ENCODE measurements at places on chromosomes 12 and 14.

- ATAC-seq = no peak
Observed at GRCh38 chr12:109650808-109651207, 62.8 kb upstream of the FAM222A start.

DNA sequence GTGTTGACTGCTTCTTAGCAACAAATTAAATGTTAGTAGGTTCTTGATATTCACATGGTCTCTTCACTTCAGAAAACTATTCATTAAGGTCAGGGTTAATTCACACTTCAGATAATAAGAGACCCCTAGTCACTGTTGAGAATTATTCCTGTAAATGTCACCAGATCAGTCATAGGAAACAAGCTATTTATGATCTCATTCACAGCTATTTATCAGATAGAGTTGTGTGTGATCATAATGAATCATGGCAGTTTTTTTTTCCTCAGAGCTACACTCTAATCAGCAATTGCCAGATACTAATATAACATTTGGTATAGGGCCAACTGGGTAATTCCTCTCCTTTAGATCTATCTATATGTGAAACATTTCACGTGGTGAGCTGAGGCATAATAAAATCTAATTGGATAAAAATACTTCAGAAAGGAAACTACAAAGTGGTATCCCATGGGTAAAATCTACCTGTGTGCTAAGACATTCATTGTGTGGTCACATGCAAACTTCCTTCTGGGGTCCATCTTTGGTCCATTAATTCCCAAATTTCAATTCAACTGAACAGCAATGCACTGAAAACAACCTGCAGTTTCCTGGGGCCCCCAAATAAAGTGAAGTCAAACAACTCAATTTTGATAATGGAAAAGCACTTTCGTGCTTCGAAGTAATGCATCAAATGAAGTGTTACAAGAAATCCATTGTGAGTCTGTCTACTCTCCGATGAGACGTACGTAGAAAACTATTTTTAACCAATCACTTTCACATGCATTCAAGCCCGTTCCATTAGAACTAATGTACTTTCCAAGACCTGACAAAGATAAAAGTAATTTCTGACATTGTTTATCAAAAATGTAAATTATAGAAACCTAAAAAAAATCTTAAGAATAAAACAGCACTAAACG is 197.0 kb downstream of the ACSS3 start:
- no peak for ATAC-seq

DNA sequence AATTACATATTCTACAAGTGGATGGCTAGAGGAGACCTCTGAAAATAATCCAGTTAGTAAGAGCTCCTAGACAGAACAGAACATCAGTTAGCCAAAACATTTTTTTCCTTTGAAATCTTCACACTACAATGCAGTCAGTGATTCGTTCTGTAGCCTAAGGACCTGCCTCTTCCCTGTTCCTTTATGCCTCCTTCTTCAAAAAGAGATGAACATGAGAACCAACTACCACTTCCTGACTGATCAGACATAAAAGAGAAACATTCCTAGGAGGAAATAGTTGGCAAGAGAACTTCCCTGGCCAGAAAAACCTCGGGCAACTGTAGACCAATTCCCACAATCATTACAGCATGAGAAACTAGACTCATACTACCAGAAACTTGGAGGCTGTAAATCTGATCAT is 29.4 kb downstream of the ITPR2 start:
- no peak for ATAC-seq

GRCh38 chr14:39102265-39102968 is 618 bp downstream of the SEC23A start:
- peak; percentile 37 for ATAC-seq

Measured in motor neuron (in vitro differentiated cells).